Activated CD4-positive, alpha-beta T cell treated with anti-CD3 and anti-CD28 coated beads, Interleukin-2, amount 50 U/mL, for 1 hour (primary cell): ENCODE measurements at places on chromosomes 6 and 20.

DNA sequence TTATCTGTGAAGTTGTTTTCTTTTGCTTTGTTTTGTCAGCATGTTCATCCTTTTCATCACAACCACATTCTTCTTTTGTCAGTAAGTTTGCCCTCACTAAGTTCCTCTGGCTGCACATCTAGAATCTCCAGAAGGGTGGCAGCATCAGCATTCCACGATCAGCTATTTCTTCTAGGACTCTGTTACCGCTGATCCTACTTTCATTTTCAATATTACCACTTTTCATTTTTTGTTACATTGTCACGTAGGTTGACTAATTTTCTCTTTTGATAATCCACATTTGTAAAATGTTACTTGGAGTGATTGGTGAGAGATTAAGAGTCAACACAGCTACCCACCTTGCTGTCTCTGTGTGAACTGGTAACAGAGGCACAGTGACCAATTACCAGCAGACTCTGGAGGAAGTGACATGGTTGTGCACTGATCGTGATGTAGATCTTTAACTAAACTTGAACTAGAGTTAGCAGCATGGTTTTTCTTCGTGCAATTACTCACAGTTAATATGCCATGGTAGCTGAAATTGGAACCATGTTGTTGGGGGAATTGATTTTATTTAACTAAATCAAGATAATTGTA lies 307.9 kb upstream of the SLC35B3 start:
- DNase-seq, result no peak

DNA sequence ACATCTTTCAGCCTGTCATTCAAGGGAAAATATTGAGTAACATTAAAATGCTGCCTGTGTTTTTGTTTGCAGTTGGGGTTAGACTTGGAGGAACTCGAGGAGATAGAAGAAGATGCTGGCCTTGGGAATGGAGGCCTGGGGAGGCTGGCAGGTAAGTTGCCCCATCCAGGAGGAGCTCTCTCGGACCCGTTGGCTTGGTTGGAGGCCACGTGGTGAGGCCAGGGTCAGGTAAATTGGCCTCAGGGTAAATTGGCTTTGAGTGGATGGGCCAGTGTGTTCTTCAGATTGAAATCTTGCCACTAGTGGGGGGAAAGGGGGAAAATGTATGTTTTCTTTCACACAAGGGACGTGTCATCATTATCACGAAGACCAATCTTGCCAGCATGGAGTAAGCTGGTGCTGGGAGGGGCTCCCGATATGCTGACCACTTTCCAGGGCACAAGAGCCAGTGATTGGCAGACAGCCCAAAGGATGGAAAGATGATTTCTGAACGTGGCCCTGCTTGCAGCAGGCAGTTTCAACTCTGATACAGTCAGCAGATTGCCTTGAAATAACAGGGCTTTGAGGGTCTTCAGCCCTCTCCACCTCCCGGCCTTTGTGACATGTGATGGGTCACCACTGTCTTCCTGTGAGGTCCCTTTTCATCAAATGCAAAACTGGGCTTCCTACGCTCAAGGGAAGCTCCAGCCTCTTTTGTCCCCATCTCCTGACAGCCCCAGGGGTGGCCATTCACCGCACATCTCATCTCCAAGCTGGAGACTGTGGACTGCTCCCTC lies 21.4 kb downstream of the PYGB start:
- DNase-seq, result no peak

DNA sequence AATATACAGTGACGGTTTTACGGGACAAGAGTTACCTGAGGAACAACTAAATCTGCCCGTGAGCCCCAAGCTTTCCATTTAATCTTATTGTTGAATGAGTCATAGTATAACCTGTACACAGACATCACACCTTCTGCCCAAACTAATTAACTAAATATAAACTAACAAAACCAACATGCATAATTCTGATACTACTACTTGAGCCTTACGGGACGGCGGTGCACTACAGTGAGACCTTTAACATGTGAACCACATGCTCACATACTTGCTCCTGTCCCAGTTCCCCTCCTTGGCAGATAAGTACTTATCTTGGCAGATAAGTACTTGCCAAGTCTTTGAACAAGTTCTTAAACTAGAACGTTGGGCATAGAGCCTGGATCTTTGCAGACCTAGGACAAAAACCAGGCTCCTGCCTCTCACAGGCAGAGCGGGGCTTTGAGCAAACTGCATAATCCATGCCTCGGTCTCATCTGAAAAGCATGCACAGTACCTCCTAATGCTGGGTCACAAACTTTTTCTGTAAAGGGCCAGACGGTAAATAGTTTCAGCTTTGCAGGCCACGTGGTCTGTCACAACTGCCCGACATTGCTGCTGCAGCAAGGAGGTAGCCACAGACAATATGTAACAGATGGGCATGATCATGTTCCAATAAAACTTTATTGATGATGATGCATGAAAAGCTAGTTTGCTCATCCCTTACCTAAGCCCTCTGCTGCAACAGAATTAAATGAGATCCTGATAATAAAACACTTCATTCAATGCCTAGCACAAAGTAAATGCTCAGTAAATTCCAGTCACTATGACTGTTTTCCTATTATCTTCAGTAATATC lies 23.0 kb downstream of the ZNF217 start:
- DNase-seq, result no peak

GRCh38 chr6:130912434-130912833 lies 85.2 kb downstream of the SMLR1 start:
- no peak for DNase-seq

DNA sequence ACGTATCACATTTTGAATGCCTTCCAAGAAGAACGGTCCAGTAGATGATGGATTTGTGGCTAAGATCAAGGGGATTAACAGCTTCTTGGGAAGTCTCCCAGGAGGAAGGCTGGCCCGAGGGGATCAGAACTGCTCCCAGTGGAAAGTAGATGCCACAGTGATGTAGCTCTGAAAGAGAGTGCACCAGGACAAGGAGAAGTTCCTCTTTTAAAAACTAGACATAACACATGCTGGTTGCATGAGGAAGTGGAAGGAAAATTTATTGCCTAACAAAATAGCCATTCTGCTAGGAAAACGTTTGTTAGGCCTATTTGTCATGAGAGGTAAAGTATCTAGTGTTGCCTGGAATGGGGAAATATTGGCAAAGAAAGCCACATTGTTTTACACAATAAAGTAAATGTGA lies 87.8 kb downstream of the CDH26 start:
- DNase-seq, result no peak
